EH (cell line): ENCODE measurements at places on chromosomes 6 and 20.

GRCh38 chr20:13166011-13166410, 55.1 kb upstream of the ISM1 start:
- no peak for DNase-seq

DNA sequence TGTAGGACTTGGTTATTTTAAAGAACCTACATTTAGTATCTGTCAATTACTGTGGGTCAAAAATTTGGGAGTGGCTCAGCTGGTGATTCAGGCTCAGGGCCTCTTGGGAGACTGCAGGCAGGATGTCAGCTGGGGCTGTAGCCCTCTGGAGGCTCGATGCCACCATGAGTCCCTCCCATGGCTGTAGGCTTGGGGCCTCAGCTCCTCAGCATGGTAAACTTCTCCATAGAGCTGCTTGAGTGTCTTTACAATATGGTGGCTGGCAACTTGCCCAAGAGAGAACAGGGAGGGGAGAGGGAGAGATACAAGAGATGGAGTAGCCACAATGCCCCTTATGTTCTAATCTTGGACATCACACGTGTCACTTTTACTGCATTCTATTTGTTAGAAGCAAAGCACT, 470.4 kb downstream of the CDH26 start:
- DNase-seq, result no peak

DNA sequence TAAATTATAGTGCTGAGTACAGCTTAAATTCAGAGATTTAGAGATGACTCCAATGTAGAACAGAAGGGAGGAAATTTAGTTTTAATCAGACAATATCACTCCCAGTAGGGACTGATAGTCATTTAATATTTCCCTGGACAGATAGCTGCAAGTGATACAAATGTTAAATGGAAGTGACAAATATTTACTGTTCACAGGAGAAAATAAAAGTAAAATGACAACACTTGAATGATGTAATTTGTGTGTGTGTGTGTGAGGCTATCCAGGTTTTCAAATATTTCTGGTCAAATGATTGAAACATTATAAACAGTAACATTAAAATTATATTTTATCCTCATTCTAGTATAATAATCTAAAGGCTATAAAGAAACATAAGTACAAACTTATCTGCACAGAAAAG, 220.3 kb upstream of the THEMIS start:
- no peak for DNase-seq

GRCh38 chr6:23446469-23446967, 679.5 kb upstream of the NRSN1 start:
- DNase-seq, result peak; percentile 63

DNA sequence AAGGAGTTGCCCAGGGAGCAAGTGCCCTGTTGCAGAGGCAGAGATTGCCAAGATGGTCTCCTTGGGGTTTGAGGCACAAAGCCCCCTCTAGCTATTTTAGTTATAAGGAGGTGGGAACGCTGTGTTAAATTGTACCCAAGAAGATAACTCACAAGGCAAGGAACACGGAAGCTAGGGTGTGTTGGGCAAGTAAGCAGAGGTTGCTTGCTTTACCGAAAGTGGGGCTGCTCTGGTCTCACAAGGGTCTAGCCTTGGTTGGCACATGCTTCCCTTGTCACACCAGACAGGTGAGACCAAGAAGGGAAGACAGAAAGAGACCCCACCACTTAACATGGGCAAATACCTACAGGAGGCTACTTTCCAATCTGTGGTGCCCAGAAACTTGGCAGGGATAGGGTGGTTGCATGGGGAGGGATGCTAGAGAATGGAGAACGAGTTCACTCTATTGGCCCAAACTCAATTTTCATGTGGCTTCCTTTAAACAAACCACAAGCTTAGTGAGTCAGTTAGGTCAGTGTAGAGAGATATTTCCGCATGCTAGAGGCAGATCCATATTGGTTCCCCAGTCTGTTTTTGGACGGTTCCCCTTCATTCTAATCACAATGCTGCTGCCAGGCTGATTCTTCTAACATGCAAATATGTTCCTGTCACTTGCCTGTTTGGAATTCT, 42.4 kb downstream of the PLAGL1 start:
- DNase-seq, result peak; percentile 29

DNA sequence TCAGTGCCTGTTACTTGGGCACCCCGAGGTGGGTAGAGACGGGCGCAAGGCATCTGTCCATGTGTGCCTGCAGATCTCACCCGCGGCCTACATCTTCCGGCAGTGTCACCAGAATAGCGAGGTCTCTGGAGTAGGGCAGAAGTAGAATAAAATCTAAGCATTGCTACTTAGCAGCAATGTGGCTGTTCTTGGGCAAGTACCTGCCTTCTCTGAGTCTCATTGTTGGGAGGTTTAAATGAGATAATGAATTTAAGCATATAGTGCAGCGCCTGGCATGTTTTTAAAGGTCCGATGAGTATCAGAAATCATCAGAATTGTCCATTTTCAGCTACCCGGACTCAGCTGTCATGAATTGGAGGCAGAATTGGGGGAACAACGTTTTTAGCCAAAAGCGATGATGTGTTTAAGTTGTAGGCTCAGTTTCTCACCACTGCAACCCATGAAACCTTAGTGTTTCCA, 800 bp downstream of the ABCC10 start:
- DNase-seq, result no peak

DNA sequence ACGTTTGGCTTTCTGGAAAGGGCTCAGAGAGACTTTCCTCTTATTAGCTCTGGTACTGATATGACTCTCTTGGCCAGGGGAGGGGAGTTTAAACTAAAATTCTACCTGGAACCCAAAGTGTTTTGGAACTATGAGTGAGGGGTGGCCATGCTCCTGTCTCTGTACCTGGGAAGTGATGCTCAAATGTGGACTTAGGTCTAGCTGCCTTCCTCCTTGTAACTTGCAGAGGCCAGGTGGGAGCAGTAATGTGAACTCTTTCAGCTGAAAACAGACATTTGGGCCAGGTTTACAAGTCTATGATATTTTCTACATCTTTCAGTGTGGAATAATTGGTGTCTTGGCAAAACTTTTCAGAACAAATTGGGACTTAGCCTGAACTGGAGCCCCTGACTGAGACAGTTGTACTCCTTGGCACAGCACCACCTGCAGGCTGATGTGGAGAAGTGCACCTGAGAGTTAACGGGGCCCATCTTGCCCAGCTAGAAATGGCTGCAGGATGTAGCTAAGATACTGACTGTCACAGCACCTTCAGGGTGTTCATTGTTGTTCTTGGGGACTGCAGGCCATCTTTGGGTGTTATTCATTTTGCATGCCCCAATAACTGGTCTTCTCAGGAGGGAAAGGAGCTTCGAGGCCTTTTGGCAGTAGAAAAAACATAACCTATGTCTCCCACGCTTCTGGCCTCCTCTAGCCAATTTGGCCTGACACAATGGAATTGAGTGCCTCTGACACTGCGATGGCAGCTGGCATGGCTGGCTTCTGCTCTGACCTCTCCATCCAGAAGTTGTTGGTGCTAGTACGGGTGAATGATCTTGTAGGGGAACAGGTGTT, 37.1 kb downstream of the CD109 start:
- DNase-seq, result peak; percentile 80

DNA sequence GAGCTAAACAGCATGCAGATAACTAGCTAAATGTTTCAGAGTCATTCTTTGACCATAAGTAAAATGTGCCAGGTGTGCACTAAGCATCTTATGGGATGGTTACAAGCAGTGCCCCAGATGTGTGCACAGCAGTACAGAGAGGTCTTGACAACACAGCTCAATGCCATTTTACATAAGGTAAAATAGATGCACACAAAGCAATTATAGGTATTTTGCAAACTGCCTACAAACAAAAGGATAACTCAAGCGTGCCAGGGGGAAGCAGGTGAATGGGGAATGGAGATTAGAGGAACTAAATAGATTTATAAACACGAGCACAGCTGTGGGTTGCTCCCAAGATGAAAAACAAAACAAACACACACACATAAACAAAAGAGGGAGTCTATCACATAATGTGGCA, 64.8 kb downstream of the SLC2A10 start:
- DNase-seq, result no peak

- DNase-seq, result peak; percentile 89
Observed at GRCh38 chr6:31736021-31736767, at the start of gene CLIC1. CLIC1 (minus strand) TSS chr6:31736530; CDS start chr6:31736300, 230 bp downstream.

DNA sequence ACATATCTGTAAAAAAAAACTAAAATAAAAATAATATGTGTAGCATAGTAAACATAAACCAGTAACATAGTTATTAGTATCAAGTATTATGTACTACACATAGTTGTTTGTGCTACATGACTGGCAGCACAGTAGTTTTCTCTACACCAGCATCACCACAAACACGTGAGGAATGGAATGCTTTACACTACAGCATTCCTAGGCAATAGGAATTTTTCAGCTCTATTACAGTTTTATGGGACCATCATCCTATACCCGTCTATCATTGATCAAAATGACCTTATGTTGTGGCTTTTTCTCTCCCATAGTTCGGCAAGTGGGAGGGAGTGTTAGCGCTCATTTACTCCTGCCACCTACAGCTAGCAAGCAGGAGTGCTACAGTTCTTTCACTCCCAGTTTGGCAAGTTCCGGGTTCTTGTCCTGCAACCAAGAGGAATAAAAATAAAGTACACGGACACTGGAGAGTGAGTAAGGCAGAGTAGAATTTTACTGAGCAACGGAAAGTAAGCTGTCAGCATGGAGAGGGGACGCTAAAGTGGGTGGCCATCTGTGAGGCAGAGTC, 196.8 kb upstream of the HSF2 start:
- peak; percentile 5 for DNase-seq

GRCh38 chr20:17852323-17852722, 116.3 kb downstream of the SNX5 start:
- no peak for DNase-seq

DNA sequence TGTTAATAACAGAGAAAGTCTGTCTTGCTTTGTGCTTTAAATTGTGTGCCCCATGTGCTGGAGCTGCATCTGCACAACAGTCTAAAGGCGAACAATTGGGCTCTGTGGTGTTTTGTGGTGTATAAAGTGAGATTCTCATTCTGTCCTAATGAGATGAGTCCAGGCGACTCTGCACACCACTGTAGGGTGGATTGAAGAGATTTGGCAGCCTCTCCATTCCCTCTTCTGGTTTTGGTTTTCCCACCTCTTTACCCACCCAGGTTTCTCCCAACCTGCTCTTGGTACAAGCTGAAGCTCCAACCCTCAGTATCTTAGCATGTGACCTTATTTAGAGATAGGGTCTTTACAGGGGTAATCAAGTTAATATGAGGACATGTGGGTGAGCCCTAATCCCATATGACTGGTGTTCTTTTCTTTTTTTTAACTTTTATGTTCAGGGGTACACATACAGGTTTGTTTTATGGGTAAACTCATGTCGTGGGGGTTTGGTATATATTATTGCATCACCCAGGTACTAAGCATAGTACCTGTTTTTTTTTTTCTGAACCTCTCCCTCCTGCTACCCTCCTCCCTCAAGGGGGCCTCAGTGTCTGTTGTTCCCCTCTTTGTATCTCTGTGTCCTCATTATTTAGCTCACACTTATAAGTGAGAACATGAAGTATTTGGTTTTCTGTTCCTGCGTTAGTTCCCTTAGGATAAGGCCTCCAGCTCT, 217.6 kb upstream of the DTNBP1 start:
- DNase-seq, result no peak

- DNase-seq, result no peak
Observed at GRCh38 chr20:8601542-8601912, 467.4 kb upstream of the PLCB4 start.

GRCh38 chr20:24479595-24479994, 10.2 kb downstream of the SYNDIG1 start:
- no peak for DNase-seq

GRCh38 chr6:39388606-39389483, 66.3 kb upstream of the KCNK16 start:
- DNase-seq, result peak; percentile 62

DNA sequence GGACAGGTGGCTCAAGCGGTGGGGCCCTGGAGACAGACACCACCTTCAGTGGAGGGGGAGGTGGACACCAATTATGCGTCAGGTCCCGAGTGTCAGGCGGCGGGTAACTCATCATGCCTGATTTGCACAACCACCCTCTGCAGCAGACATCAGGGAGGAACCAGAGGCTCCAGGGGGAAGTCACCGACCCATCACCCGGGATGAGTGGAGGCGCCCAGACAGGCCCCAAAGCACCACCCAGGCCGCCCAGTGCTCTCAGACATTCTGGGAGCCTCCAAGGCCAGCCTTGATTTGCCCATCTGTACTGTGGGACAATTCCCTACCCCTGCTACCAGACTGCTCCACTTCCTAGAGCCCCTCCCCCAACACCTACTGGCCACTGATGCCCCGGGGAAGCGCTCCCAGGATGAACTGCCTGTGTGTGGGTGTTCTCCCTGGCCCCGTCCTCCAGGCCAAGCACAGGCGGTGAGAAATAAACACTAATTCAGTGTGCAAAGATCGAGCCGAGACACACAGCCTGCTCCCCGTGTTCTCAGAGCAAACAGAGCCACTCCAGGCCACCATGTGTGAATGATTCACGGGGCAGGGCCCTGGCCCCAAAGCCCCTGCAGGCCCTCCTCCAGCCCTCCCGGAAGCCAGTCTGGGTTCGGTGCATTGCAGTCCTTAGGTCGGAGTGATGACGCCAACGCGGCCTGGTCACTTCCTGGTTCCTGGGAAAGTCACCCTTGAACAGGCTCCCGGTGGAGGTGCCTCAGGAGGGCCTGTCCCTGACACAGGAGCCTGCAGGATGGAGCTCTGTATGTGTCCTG, 107.2 kb downstream of the ASXL1 start:
- peak; percentile 85 for DNase-seq

- no peak for DNase-seq
Observed at GRCh38 chr6:51965222-51965801, 122.1 kb downstream of the PKHD1 start.

DNA sequence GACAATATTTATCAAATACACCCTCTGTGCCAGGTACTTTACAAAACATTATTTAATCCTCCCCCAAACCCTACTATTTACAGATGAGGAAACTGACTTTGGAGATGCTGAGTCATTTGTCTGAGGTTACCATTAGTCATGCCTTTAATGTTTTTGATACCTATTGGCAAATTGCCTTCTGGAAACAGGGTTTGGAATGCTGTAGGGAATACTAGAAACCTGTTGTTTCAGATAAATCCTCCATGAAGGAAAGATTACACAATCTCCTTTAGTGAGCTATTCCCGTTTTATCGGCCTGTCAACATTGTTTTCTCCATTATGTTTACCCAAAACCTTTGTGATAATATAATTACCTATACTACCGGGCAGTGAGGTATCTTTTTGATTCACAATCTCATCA, 93.6 kb upstream of the ADGRF1 start:
- peak; percentile 80 for DNase-seq

GRCh38 chr20:58905236-58905635, 52.7 kb downstream of the GNAS start:
- peak; percentile 31 for DNase-seq

DNA sequence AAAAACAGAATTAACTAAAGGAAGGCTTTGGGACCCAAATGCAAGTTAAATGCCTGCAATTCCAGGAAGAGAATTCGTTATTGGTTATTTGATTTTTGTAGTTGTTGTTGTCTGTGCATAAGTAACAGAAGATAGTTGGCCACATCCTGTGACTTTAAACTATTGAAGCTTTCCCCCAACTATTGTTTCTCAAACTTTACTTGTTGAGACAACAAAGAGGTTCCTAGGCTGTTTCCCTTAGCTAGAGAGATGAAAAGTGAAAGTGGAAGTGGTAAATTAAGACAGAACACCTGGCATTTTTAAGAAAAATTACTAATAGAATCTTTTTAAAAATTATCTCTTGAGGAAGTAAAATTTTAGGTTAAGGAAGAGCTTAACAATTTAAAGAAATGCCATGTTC, 525.2 kb downstream of the PKHD1 start:
- no peak for DNase-seq
